Gastroesophageal sphincter (tissue), 4 donors: ENCODE measurements at places on chromosomes 4 and X.

DNA sequence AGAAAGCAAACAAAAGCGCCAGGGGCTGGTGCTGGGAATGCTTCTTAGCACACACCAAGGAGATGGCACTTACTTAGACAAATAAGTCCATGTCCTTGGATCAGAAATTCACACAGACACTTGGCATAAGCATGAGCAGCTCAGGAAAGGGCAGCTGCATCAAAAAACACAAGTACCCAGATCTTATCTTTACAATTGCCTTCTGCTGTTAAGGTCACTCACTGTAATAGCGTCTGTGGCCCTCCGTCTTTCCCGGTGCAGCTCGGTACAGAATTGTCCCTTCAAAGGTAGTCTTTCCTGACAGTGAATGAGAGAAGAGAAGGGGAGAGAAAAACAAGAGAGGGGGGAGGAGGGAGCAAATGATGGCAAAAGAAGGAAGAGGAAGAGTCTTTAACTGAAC, 172.1 kb upstream of the MAP3K15 start:
- ATAC-seq, result no peak

- no peak for ATAC-seq
These were observed 54.4 kb downstream of the VGLL1 start for GRCh38 chrX:136586386-136586785.

- peak; percentile 35 for ATAC-seq
These were observed 45.9 kb downstream of the TSC22D3 start for GRCh38 chrX:107729558-107730297.

DNA sequence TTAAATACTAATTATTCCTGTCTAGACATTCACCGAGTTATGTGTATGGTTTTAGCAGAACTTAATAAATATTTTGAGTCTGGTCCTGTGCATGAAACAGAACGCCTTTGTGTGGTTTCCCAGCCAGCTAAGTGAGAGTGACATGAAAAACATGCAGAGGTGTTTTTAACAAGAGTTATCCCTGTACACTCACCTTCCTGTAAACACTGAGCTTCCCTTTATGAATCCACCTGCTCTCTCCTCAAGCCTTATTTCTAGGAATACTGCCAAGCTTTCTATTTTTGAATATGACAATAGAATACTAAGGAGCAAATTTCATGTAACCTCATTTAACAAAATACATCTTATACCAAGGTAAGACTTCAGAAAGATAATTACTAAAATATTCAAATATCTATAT, 270.3 kb upstream of the CTSO start:
- no peak for ATAC-seq

GRCh38 chr4:67092351-67092750, 453.0 kb downstream of the CENPC start:
- no peak for ATAC-seq

DNA sequence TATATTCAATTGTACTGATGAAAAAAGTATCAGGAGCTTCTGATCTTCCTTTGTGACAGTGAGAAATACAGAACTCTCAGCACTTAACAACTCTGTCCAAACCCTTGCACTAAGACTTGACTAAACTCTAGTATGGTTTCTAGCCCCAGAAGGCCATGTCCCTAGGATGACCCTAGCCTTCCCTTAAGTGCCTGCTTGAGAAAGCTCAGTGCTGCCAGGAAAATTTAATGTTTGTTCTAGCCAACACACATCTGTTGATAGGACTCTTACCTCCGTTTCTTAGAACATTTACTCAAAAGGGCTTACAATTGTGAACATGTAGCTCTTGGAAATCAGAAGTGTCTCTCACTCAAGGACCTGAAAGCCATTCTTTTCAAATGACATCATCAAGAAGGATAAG, 1055.2 kb upstream of the FTHL17 start:
- ATAC-seq, result no peak

- ATAC-seq, result no peak
These were observed 234.3 kb downstream of the LAS1L start for GRCh38 chrX:65300104-65300809.

GRCh38 chr4:163482190-163482589, 8.6 kb upstream of the TKTL2 start:
- ATAC-seq, result no peak

GRCh38 chr4:147560625-147561024, 56.6 kb upstream of the TMEM184C start:
- no peak for ATAC-seq

- no peak for ATAC-seq
These were observed 21.5 kb upstream of the TMSB4X start for GRCh38 chrX:12953420-12953819.

GRCh38 chr4:125492957-125493356, 178.2 kb downstream of the FAT4 start:
- ATAC-seq, result no peak

DNA sequence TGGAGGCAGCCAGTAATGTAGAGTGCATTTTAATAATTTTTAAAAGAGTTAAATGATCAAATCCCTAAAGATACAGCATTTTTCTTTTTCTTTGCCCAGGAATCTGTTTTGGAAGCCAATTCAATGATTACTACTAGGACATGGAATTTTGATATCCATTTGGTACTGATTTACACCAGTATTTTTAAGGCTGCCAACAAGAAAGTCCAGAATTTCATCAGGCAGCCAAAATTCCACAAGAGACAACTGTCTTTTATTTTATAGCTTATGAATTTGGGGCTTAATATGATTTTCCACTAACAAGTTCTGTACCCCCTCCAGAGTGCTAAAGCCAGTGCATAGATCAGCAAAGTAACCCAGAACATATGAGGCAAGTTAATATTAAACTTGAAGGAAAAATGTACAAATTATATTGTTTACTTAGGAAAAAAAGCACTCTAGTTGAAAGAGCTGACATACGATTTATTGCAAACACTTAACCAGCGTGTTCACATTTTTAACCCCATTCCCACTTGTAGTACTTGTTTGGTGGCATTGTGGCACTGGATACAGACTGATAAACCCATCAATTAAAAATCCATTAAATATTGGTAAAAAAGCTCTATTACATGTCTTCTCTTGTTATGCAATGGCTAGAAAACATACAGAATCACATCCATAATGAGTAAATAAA, 259.7 kb downstream of the DCHS2 start:
- no peak for ATAC-seq

DNA sequence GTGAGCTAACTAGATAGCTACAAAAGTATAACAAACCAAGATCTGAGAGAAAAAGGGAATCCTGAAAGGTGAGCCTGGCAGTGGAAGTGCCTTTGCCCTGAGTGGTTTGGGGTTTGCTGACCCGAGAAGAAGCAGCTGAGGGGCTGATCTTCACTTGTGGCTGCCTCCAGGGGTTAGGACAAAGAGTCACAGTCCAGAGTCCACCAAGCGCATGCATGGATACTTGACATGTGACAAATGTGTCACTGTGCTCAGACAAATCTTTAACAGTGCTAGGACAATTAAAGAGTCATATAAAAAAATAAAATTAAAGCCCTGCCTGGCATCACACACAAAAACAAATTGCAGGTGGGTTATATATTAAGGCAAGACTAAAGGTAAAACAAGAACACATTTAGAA, 26.4 kb downstream of the HMGB3 start:
- ATAC-seq, result no peak

- ATAC-seq, result no peak
These were observed 69.9 kb downstream of the ELOVL6 start for GRCh38 chr4:110128472-110128919.

DNA sequence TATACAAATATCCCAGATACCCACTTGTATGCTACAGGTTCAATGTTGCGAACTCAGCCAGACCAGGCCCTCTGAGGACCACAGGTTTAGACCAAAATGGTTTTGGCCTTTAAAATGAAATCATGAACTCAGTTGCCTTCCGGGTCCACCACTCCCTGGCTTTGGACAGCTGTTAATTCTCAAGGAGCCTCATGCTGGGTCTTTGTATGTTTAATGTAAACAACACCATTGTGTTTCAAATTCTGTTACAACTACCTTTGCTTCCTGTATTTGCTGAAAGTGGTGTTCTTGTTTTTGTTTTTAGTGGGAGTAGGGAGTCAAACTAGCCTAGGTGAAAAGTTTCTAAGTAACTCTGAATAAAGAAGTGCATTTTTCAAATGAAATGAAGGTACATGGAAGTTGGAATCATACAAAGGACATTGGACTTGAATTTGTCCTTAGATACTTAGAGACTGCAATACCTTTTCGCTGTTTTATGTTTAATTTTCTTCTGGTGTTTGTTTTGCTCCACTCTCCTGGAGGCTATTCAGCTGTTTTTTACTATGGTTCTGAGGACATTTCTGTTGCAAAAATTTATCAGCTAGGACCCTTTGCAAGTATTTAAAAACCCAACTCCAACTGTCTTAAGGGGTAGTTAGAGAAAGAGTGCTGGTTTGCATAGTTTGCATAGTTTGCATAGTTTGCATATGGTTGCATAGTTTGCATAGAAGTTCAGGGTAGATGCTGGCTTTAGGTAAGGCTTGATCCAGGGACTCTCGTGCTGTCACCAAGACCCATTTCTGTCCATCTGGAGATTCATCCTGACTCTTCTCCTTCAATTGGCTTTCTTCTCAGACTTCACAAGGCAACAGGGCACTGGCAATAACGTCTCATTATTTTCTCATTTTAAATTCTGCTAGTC, 70.1 kb downstream of the MID1IP1 start:
- no peak for ATAC-seq

GRCh38 chrX:129932016-129932820, 26.3 kb downstream of the UTP14A start:
- peak; percentile 69 for ATAC-seq

DNA sequence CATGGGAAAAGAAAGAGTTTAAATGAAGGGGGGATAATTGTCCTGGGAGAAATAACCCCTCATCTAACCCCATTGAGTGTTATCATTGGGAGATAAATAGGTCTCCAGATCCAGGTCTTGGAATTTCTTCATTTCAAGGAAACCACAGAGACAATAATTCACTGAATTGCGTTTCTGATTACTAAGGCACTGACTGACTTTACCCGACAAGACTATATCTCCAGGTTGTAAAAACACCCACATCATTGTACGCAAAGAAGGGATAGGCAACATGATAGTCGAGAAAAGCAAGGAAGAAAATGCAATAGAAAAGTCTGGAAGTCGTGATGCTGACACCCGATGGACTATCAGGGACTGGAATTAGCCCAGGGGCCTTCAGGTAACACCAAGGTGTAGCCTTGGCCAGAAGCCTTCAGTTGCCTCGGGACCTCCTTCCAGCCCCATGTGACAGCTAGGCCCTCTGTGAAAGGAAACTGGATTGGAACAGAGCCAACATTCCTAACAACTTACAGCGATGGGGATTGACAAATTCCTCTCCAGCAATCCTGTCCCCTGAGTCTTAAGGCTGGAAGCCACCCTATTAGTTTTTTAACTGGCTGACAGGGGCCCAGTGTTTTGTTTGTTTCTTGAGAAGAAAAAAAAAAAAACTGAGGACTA, 46.5 kb upstream of the RAB9B start:
- no peak for ATAC-seq

DNA sequence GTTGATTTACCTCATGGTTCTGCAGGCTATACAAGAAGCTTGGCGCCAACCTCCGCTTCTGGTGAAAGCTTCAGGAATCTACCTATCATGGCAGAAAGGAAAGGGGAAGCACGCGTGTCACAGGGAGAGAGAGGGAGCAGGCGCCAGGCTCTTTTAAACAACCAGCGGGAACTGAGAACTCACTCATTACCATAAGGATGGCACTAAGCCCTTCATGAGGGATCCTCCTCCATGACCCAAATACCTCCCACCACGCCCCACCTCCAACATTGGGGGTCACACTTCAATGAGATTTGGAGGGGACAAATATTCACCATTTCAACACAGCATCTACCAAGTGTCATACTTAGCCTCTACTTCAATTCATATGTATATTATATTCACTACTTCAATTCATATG, 18.8 kb upstream of the TBC1D8B start:
- ATAC-seq, result no peak

- no peak for ATAC-seq
These were observed 602.8 kb upstream of the DIPK2B start for GRCh38 chrX:45803383-45803921.
